ENCODE measurements at places on chromosomes 2 and 18. TPM values are rescaled to one million over a fixed set of nuclear protein-coding genes. Genes with fewer than 3 reads are reported as not detected.

The DHX57 gene
- total RNA-seq, result 6.7 TPM

The OSR1 gene
- 72.7 TPM for total RNA-seq

The EHD3 gene
- total RNA-seq, result 15.9 TPM

The SH3RF3 gene
- 8.4 TPM for total RNA-seq

The EVX2 gene
- not detected for total RNA-seq

The CENPA gene
- 1.6 TPM for total RNA-seq

The GULP1 gene
- total RNA-seq, result 7.9 TPM

The TMEM182 gene
- total RNA-seq, result 4.3 TPM

The CNGA3 gene
- total RNA-seq, result not detected

The CREG2 gene
- 0.36 TPM for total RNA-seq

The ANKRD30BL gene
- not detected for total RNA-seq

The CCDC121 gene
- 1.6 TPM for total RNA-seq

The TMEM37 gene
- 2.9 TPM for total RNA-seq

The SNRNP200 gene
- 51.4 TPM for total RNA-seq

The MATN3 gene
- 0.49 TPM for total RNA-seq

The CCDC74B gene
- 3.1 TPM for total RNA-seq

The NGEF gene
- total RNA-seq, result 0.32 TPM

The GAL3ST2 gene
- not detected for total RNA-seq

The HK2 gene
- 36.5 TPM for total RNA-seq

All from cardiac atrium fibroblast (primary cell).